ENCODE measurements at places on chromosomes 6 and 20. TPM values are rescaled to one million over a fixed set of nuclear protein-coding genes. Genes with fewer than 3 reads are reported as not detected.

IL17A gene
- total RNA-seq, result not detected

MOG gene
- not detected for total RNA-seq

PDE7B gene
- total RNA-seq, result 48.1 TPM

SLCO4A1 gene
- 1.3 TPM for total RNA-seq

PBOV1 gene
- total RNA-seq, result not detected
